Stimulated activated CD4-positive, alpha-beta T cell treated with anti-CD3 and anti-CD28 coated beads, Interleukin-4, amount 100 ng/mL, for 48 hours (primary cell): ENCODE measurements at places on chromosomes 7 and 10.

DNA sequence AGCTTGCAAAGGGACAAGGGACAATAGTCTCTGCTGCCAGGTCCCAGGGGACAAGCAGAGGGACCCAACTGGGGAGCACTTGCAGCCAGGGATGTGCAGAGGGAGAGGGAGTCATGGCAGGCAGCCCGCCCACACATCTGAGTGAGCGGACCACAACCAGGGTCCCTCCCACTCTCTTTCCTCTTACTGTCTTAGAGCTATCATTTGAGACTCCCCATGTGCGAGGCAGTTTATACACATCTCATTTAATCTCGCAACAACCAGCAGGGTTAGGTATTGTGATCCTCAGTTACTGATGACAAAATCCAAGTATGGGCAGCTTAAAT, 70.2 kb downstream of the BEND7 start:
- DNase-seq, result no peak

GRCh38 chr10:110651044-110651958, 7.2 kb downstream of the RBM20 start:
- no peak for DNase-seq

GRCh38 chr10:47223236-47223635, 76.8 kb upstream of the GDF10 start:
- DNase-seq, result no peak

DNA sequence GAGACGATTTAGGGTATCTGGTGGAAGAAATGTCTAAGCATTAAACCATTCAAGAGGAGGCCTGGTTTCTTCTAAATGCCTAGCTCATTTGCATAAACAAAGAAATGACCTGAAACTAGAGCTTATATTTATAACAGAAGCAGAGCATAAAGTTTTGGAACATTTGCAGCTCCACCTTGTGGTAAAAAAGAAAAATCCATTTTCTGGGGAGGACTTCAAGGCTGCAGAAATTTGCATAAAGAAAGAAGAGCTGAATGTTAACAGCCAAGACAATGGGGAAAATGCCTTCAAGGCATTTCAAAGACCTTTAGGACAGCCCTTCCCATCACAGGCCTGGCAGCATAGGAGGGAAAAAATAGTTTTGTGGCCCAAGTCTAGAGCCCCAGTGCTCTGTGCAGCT, 362.0 kb downstream of the ZNF248 start:
- no peak for DNase-seq

- no peak for DNase-seq
These were observed 204.6 kb upstream of the POM121L12 start for GRCh38 chr7:52830801-52831200.

GRCh38 chr7:73822319-73823173, 8.2 kb upstream of the CLDN4 start:
- DNase-seq, result no peak

DNA sequence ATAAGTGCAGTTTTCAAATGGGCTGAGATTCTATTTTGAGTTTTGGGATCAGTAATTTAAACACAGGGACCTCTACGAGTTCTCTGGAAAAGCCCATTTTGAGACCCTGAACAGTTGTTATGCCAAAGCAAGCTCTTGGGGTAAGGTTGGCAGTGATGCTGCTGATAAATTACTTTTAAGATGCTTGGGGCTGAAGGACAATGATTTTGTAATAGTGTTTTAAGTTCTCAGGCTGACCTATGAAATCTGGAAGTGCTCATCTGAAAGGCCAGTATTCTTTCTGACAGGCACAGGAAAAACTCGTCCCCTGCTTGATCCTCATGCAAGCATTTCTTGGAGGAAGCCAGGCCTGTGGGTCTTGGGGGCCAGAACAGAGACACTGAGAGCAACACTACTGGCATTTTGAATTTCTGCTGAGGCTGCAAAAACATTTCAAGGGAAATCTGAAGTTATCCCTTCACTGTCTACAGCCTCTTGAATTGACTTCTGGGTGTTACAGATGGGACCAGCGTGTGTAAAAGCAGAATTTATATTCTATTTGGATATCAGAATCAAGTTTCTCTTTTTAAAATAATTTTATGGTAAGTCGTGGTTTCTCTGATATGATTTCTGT, 79.7 kb downstream of the AUTS2 start:
- DNase-seq, result no peak

DNA sequence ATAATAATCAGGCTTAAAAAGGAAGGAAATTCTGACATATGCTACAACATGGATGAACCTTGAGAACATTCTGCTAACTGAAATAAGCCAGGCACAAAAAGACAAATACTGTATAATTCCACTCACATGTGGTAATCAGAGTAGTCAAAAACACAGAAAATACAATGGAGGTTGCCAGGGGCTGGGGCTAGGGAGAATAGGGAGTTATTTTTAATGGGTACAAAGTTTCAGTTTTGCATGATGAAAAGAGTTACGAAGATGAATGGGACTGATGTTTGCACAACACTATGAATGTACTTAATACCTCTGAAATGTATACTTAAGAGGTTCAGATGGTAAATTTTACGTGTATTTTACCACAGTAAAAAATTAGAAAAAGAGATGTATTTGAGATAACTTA, 145.6 kb downstream of the DOCK4 start:
- DNase-seq, result no peak

DNA sequence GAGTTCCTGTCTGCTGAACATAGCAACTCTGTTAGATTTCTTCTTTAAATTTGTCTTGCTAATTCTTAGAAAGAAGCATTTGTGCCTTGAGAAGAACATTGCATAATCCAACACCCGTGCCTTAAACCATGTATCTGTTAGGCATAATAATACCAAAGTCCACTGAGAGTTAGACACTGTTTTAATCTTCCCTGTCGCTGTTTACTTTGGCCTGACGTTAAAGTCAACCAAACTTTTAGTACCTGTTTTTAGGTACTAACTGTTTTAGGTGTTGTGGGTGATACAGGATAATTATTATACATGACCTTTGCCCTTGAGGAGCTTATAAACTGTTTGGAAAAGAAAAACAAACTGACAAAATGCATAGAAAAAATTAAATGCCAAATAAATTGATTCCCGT, 43.6 kb downstream of the KLHDC10 start:
- DNase-seq, result no peak

GRCh38 chr10:51926337-51926736, 226.9 kb upstream of the CSTF2T start:
- no peak for DNase-seq

DNA sequence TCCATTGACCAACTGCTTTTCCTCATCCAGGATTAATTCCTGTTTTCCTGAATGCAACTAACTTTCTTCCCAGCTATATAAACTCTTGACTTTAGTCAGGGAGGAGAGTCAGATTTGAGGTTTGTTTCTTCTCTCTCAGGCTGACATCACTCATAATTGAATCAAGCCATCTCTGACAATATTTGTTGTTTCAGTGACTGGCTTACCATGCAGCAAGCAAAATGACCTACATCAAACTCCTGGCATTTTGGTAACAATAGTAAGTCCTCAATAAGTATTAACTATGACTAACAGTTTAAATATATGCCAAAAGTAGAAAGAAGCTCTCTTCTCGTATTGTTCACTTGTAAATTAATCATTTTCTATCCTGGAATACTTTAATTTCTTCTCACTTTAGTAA, 625.7 kb upstream of the KCND2 start:
- no peak for DNase-seq

GRCh38 chr7:141167381-141167964, 93.6 kb downstream of the TMEM178B start:
- no peak for DNase-seq

DNA sequence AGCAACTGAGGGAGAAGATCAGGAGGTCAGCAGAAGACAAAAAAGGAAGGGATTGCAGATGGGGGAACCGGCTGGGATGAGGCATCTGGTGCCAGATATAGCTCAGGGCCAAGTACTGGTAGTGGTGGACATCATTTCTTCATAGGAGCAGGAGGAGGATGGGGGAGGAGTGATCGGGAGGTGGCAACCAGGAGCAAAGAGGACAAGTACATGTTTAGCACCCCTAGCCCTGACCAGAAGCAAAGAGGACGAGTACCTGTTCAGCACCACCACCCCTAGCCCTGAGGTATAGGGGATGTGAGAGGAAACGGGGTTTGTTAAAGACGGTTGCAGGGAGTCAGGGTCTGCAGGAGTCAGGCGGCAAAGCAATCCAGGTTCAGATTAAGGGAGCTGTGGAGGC, 84.5 kb upstream of the NPS start:
- DNase-seq, result no peak

DNA sequence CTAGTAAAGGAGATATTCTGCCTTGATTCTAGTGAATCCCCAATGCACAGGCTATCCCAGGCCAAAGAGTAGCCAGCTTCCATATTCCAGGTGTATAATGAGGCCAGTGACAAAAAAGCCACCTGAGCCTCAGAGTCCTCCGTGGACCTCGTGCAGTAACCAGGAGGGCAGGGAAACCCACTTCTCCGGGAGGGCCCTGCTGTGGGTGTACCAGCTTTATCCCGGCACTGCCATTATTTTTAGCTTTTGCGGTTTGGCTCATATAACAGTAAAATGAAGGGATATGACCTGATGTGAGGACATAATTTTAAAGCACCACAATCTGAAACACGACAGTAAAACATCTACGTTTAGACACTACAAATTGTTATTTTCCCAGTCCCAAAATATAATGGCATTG, 109.0 kb downstream of the SVIL start:
- DNase-seq, result no peak

DNA sequence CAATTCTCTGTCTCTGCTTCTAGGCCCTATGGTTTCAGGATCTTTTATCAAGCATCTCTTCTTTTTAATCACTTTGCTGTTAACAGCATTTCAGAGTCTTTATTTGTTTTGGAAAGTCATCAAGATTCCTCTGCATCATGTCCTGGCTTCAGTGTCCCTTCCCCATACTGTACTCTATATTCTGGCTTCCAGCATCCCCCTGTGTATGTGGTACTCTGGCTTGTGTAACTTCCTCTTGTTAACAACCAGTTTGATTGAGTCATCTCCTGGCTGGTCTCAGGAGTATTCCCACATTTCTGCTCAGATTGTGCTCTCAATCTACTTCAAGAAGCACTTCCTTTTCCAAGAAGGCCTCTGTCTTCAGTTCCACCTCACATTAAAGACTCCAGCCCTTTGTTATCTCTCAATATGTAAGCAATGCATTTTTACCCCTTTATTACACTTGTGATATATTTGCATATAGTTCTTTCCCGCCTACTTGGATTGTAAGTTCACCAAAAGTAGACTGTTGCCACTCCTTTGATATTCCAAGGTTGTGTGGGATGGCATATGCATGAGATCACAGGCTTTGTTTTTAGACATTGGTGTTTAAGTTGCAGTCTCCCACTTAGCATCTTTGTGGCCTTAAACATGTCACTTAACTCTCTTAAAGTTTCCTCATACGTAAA, 15.1 kb upstream of the ATE1 start:
- no peak for DNase-seq

- DNase-seq, result no peak
These were observed 121.6 kb upstream of the UNC5B start for GRCh38 chr10:71090801-71091200.

GRCh38 chr10:21318540-21319167, 206.8 kb downstream of the SKIDA1 start:
- DNase-seq, result no peak

- DNase-seq, result no peak
These were observed 9.0 kb downstream of the SFRP5 start for GRCh38 chr10:97762816-97763215.

- no peak for DNase-seq
These were observed 28.1 kb upstream of the PTN start for GRCh38 chr7:137371616-137372015.

DNA sequence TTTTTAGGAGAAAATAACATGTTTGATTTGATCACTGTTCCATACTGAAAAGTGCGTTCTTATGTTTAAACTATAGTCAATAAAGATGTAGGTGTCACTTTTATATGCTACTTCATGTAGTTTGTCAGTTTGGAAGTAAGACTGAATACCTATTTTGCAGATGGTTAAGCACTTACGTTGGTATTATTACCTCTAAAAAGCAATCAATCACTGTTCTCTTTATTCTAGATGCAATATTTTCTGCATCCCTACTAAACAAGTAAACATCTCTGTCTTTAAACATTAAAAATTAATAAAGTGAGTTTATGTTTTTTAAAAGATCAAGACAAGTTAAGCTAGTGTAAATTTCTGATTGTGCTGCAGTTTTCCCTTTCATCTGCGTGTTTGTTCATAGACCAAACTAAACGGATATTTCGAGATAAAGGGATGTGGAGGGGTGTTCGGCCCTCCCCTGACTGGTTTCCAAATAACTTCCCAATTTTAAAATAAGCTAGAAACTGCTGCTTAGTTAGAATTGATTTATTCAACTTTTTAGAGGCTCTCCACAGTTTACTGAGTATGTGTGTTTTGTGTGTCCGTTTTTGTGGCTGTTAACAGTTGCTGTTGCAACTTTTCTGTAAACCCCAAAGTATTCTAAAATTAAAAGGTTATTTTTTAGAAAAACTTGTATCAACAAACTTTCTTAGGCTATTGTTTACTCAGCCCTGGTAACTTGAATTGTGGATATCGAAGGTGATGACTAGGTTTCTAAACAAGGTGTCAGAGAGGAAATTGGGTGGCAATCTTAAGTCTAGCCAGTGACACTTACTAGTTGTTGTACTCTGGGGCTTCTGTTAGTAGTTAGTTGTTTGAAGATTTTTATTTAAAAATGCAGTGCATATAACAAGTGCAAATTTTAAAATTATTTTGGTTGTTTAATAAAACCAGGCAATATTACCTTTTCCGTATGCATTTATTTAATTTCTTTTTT, 974 bp downstream of the KIF11 start:
- DNase-seq, result no peak

DNA sequence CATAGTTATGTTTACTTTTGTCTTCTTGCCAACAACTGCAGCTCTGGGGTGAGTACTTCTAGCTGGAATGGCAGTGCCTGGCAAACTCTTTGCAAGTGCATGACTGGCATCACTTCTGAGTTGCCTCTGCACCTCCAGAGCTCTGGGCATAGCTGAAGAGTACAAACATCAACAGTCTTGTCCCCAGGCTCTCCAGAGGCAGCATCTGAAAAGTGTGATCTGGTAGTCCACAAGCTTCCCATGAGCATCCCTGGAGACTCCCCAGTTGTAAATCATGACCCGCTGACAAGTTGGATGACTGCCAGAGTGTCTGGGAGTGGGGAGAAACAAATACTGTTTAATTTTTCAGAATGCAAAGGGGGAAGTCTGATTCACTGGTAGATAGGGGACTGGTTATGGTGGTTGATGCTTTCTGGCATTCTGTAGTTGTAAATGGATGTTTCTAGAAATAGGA, 138.9 kb upstream of the CDK13 start:
- no peak for DNase-seq

- no peak for DNase-seq
These were observed 106.7 kb downstream of the LRMDA start for GRCh38 chr10:75538144-75538543.

GRCh38 chr10:112988839-112989406, 38.9 kb downstream of the TCF7L2 start:
- DNase-seq, result no peak

- no peak for DNase-seq
These were observed 172.2 kb upstream of the FERD3L start for GRCh38 chr7:19317461-19317860.

DNA sequence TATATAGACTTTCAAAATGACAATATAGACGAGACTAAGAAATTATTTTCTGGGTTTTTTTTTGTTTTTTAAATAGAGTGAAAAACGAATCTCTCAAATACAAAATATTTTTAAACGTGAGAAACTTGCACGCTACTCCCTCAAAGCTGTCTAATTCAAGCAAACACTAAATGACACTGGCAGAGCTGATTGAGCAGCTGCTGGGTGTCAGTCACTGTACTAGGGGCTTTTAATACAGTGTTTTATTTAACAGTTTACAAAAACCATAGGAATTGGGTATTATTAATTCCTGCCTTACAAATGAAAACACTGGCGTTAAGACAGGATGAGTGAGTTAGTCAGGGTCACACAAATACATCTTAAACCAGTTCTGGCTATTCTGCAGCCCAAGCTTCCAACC, 1209.6 kb upstream of the C7orf33 start:
- DNase-seq, result no peak
